Transverse colon (tissue), 4 donors: ENCODE measurements at places on chromosomes 16 and 17. TPM values are rescaled to one million over a fixed set of nuclear protein-coding genes. Genes with fewer than 3 reads are reported as not detected.
A peak's percentile ranks its signal among the peaks of the same experiment; 100 is the strongest.

Gene TBX2
- 13.5 TPM for total RNA-seq

Gene CLEC3A
- not detected for total RNA-seq

Gene BTBD17
- total RNA-seq = not detected

GRCh38 chr17:17700251-17700969 is 19.2 kb downstream of the RAI1 start:
- H3K4me3 ChIP-seq = peak overlapping the region; percentile 33
- no peaks in the 10 kb centered on the region for H3K36me3 ChIP-seq
- peak overlapping the region; percentile 63 for H3K27ac ChIP-seq
- DNase-seq = peak; percentile 52
- H3K4me1 ChIP-seq = peaks cover 67% of the 10 kb centered on the region

DNA sequence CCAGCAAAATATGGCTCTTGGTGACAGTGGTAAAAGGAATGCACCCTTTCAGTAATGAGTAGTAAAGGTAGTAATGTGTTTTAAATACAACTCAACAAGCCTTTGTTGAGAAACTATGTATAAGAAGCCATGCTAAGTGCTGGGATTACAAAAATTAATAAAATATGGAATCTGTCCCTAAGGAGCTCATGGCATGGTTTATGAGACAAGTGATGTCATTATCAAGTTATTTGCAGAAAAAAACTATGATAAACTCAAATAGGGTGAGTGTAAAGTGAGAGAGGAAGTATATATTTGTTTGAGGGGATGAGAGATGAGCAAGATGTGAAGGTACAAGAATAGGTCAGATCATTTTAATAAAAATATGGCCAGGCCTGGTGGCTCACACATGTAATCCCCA is 76.9 kb downstream of the NF1 start:
- H3K4me3 ChIP-seq = no peak overlapping the region
- H3K27ac ChIP-seq = no peak overlapping the region
- no peaks in the 10 kb centered on the region for H3K27me3 ChIP-seq
- DNase-seq = no peak
- H3K4me1 ChIP-seq = no peaks in the 10 kb centered on the region

DNA sequence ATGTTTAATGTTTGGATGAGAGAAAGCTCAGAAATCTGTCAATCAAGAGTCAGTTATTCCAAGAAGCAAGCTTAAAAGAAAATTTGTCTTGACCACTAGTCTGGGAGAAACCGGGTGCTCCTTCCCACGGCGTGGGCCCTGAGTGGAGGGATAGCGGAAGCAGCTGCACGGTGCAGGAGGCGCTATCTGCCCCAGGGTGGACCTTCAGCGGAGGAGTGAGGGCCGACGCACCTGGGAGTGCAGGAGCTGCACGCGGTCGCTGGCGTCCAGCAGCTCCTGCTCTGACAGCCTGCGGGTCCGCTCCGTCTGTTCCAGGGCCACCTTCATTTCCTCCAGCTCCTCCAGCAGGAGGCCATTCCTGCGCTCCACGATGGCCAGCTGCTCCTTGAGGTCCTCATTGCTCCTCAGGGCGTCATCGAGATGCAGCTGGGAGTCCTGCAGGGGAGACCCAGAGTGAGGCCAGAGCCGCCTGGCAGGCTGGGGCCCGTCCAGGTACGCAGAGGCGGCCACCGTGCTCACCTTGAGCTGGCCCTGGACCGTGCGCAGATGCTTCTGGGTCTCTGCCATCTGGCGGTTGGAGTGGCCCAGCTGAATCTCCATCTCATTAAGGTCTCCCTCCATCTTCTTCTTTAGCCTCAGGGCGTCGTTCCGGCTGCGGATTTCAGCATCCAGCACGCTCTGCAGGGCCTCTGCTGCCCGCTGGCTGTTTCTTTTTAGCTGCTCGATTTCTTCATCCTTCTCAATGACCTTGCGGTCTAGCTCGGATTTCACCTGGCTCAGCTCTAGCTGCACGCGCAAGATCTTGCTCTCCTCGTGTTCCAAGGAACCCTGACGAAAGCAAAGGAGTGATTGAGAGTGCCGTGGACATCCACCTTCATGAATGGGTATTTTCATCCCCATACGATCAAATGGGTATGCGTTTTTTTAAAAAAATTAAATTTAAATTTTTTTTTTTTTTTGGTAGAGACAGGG is 63.5 kb downstream of the MYH13 start:
- no peak overlapping the region for H3K4me3 ChIP-seq
- no peak for DNase-seq
- H3K36me3 ChIP-seq = no peaks in the 10 kb centered on the region
- H3K4me1 ChIP-seq = no peaks in the 10 kb centered on the region

GRCh38 chr16:760545-761343 is at the start of gene MSLN:
Gene MSLN, plus strand, starts transcription at chr16:760734. Its CDS starts 1,947 bp downstream, at chr16:762681.
- no peak for DNase-seq
- peaks cover 50% of the 10 kb centered on the region for H3K27me3 ChIP-seq
- H3K4me1 ChIP-seq = no peaks in the 10 kb centered on the region
- no peak within 1 kb of the TSS for H3K4me3 ChIP-seq
- no peak within 1 kb of the TSS for H3K27ac ChIP-seq

GRCh38 chr16:17159617-17160016 is 311.1 kb downstream of the XYLT1 start:
- no peaks in the 10 kb centered on the region for H3K27me3 ChIP-seq
- H3K36me3 ChIP-seq = no peaks in the 10 kb centered on the region
- H3K4me3 ChIP-seq = no peak overlapping the region
- DNase-seq = no peak
- no peaks in the 10 kb centered on the region for H3K4me1 ChIP-seq

DNA sequence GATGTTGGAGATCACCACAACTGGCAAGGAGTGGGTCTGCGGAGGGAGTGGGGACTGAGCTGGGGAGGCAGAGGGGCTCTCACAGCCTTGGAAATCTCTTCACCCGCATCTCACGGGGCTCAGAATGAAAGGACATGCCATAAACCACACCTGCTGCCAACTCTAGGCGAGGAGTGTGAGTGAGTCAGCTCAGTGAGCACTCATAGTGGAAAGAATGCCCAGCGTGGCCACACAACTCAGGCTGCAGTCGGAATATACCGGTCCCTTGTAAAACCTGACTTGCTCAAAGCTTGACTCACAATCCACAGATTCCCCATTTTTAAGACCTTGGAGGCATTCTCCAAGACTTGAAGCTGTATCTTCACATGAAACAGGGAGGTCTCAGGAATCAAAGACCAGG is 36.7 kb downstream of the STAT5A start:
- H3K27me3 ChIP-seq = no peaks in the 10 kb centered on the region
- H3K4me1 ChIP-seq = peaks cover 17% of the 10 kb centered on the region
- no peak overlapping the region for H3K4me3 ChIP-seq
- no peaks in the 10 kb centered on the region for H3K36me3 ChIP-seq

GRCh38 chr16:48008011-48008525 is 147.7 kb downstream of the ABCC12 start:
- no peaks in the 10 kb centered on the region for H3K27me3 ChIP-seq
- H3K36me3 ChIP-seq = no peaks in the 10 kb centered on the region
- DNase-seq = no peak

DNA sequence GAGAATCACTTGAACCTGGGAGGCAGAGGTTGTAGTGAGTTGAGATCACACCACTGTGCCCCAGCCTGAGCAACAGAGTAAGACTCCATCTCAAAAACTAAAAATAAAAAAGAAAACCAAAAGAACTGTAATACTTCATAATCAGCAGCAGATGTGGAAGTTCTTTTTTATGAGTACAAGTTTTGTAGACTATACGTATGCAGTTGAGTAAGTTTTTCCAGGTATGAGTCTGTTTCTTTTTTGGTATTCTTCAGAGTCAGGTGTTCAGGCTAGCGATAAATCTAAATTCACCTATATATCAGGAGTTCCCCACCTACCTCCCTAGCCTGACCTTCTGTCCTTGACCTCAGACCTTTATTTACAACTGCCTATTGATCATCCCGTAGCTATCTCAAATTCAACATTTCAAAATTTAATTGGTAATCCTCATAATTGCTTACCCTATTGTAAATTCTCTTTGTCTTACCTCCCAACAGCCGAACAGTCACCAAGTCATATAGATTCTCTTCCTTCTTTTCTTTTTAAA is 10.7 kb downstream of the DCTN5 start:
- no peak overlapping the region for H3K4me3 ChIP-seq
- H3K4me1 ChIP-seq = no peaks in the 10 kb centered on the region
- no peak for DNase-seq
- no peaks in the 10 kb centered on the region for H3K36me3 ChIP-seq
- H3K27ac ChIP-seq = no peak overlapping the region

DNA sequence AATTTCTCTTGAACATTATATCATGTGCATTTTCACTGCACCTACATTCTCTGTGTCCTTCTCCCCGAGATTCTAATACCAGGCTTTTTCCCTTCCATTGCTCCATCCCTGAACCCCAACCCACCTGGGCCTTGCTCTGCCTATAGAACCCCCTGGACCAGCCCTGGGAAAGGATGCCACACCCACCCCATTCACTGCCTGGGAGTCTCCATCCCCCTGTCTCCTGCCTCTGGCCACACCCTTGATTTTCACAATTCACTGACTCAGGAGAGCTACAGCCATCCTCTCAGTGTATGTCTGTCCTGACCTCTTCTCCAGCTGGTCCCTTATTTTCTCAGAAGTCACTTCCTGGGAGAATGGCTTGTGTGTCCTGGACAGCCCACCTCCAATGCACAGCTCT is 27.9 kb upstream of the NGFR start:
- H3K4me3 ChIP-seq = no peak overlapping the region
- H3K36me3 ChIP-seq = no peaks in the 10 kb centered on the region
- peaks cover 6% of the 10 kb centered on the region for H3K4me1 ChIP-seq
- peaks cover 67% of the 10 kb centered on the region for H3K27me3 ChIP-seq
- H3K27ac ChIP-seq = no peak overlapping the region

DNA sequence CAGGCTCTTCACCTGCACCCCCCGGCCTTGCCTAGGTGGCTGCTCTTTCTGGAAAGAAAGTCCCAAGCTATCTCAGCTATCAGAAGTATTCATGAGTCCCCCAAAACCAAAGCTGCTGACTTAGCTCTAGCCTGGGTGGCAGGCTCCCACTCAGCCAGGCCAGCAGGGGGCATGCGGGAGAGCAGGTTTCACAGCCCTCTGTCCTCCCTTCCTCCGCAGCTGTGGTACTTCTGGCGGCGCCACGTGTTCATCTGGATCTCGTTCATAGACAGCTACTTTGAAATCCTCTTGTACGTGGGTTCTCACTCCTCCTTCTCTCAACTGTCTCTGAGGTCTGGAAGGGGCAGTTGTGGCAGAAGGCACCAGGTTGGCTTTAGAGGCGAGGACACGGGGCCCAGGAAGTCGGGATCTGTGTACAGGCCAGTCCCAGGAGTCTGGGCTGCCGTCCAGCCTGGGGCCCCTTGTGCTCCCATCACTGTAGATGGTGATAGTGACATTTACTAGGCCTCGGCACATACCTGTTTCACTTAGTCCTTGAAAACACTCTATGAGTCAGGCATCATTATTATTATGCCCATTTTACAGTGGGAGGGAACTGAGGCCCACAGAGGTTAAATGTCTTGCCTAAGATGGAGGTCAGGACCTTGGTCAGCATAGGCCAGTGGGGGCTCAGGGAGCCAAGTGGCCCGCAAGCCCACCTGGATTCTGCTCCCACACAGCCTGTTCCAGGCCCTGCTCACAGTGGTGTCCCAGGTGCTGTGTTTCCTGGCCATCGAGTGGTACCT is 12.9 kb downstream of the TRPV2 start:
- no peaks in the 10 kb centered on the region for H3K4me1 ChIP-seq
- no peak overlapping the region for H3K4me3 ChIP-seq
- no peak overlapping the region for H3K27ac ChIP-seq
- DNase-seq = peak; percentile 67
- no peaks in the 10 kb centered on the region for H3K27me3 ChIP-seq

GRCh38 chr16:58515871-58516767 is 802 bp downstream of the SETD6 start:
- no peaks in the 10 kb centered on the region for H3K27me3 ChIP-seq
- DNase-seq = peak; percentile 67
- H3K4me1 ChIP-seq = peaks cover 18% of the 10 kb centered on the region
- H3K36me3 ChIP-seq = peaks cover 30% of the 10 kb centered on the region

- peaks cover 27% of the 10 kb centered on the region for H3K4me1 ChIP-seq
- no peak overlapping the region for H3K4me3 ChIP-seq
- peaks cover 30% of the 10 kb centered on the region for H3K27me3 ChIP-seq
- peak overlapping the region; percentile 77 for H3K27ac ChIP-seq
Observed at GRCh38 chr17:79923974-79924638, 84.9 kb upstream of the CBX4 start.
